Activated CD4-positive, alpha-beta T cell treated with anti-CD3 and anti-CD28 coated beads, Interleukin-10, Interleukin-2, amounts not matched to agents 100 ng/mL and 50 ng/mL, durations not matched to agents 16 hours and 8 hours (primary cell): ENCODE measurements at places on chromosomes 3 and 15.

DNA sequence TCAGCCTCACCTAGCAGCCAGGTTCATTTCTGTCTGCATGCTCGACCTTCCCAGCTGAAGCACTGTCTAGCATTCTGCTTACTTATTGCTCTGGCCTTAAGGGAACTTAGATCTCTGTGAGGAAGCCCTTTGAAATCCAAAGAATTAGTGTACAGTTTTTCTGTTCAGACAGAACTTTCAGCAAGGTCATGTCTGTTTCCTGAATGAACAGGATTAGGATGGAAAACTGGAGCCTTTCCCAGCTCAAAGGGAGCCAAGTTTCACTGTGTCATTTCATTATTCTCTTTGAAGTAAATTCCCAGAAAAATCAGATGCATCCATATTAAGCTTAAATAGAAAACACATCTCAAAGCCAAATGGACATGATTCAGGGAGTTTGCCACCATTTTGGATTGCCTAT, 457.3 kb upstream of the KCNMB2 start:
- DNase-seq: no peak

DNA sequence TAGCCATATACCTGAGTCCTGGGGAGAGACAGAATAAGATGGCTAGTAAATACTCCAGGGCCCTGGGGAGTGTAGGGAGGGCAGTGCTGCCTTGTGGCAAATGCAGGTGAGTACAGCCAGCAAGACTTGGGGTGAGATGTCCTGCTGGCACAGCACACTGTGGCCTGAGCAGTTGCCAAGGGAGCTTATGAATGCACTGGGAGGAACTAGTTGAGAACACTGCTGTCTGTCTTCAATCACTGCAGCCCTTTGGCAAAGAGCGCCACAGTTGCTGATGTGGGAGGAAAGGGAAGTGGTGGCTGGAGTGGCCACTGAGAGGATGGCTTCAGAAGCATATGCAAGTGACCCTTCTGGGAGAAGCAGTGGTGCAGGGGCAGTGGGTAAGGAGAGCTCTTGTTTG, 264.6 kb downstream of the RORA start:
- DNase-seq: no peak

DNA sequence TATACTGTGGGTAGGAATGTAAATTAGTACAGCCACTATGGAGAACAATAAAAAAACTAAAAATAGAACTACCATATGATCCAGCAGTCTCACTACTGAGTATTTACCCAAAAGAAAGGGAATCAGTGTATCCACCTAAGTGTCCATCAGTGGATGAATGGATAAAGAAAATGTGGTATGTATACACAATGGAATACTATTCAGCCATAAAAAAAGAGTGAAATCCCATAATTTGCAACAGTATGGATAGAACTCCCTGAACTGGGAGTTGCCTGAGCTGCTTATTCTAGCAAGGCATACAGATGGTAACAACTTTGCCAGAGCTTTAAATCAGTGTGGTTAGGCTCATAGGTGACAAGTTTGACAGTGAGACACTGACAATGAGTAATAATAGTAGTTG, 16.1 kb upstream of the APH1B start:
- no peak for DNase-seq

DNA sequence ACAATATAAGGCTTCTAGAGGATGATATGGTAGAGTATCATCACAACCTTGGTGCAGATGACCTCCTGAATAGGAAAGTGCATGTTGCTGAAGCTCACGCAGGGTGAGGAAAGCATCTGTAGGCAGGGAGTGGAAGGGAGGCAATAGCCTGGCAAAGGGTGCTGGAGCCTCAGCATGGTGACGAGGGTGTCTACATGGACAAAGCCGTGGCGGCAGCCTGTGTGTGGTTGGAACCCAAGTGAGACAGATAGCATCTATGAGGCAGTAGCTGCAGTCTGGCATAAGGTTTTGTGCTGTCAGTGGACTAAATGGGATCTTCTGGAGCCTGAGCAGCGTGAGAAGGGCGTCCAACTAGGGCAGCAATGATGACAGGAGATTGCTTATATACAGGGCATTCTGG, 132.5 kb downstream of the DLG1 start:
- no peak for DNase-seq

DNA sequence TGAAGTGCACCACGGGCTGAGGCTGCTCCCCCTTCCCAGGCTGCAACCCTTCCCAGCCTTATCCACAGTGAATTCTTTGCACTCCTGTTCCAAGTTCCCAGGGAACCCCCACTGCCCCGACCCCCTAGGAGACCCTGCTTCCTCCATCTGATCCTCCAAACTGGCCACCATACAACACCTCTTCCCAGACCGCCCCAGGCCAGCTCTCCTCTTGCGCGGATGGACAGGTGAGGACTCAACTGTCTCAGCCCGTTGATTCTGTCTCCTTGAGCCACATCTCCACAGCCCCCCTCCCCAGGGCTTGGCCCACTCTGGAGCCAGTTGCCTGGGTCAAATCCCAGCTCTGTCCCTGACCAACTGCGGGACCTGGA, 21.7 kb downstream of the GRIP2 start:
- DNase-seq: no peak

- no peak for DNase-seq
Measured at GRCh38 chr3:46303240-46303639, 50.7 kb upstream of the CCR2 start.

GRCh38 chr15:84797212-84797611, 19.9 kb upstream of the ALPK3 start:
- no peak for DNase-seq

DNA sequence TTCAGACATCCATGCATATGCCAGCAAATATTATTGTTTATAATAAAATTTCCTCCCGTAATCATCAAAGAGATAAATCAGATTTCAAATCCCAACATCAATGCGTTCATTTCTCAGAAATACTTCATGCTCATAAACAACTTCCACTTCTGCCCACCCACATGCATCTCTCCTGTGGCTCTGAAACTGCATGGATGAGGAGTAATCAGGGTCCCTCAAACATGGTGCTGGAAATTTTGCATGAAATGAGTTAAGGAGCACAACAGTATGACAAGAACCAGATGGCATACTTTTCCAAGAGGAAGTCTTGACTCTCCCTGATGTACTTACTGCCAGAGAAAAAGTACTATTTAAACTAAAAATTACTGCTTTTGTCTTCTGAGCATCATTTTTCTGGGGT, 26.9 kb upstream of the MFSD1 start:
- no peak for DNase-seq

DNA sequence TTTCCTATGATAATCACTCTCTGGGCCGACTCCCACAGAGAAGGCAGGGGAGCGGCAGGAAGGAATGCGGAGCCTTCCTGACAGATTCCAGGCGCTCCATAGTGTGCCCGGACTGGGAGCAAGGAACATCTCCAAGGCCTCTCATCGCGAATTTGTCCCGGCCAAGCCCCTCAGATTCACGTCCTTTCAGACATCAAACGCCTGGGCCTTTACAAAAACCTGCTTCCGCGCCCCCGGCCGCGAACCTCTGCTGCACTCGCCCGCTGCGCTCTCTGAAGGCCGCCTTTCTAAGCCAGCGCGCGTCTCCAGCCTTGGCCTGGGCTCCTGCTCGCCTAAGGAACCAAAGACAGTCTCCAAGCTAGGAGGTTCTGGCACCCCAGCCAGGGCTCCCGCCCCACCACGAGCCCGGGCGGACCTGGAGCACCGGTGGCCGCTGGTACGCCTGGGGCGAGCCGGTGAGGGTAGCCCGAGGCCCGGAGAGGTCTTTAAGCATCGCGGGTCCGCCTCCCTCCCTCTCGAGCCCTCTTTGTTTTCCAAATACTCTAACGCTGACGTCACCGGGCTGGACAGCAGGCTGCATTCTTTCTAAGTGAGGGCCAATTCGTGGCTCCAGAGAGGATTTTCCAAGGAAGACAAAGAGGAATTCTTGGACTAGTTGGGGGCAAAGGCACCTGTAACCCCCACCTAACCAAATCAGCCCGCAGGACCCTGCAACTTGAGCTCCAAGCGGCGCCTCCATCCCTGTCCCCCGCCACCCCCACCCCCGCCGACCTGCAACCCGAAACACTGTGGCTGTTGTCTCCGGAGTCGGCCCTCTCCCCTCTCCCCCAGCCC, 759 bp downstream of the AMOTL2 start:
- DNase-seq: no peak
